ENCODE measurements at places on chromosomes 11 and 22.
A peak's percentile ranks its signal among the peaks of the same experiment; 100 is the strongest.

GRCh38 chr11:130798801-130799200, 117.5 kb downstream of the SNX19 start:
- DNase-seq = no peak

GRCh38 chr22:19138217-19139000, 6.0 kb downstream of the ESS2 start:
- DNase-seq = no peak

- no peak for DNase-seq
Observed at GRCh38 chr22:37690901-37691504, 4.9 kb downstream of the NOL12 start.

DNA sequence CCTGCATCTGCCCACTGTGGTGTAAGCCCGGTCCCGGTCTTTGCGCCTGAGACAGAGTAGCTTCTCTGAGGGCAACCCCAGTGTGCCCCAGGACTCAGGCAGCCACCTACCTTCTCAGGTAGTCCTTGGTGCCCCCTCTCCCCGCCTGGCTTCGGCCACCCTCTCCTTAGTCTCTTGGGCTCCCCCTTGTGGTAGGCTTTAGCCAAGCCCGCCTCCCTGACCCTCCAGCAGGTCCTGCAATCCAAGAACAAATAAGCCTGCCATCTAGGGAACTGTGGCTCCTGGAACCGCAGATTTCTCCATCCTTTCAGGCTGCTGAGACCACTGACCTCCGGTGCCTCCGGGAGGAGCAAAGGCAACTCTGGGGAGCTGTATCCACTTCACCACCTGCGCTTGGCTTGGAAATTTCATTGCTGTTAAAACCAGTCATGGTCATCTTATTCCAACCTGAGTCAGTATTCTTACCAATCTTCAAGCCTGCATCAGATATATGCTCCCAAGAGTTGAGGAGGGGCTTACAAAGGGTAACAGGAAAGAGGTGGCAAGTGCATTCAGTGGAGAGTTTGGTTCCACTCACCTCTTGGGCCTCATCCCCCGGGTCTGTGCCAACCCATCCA, 52.8 kb upstream of the TENM4 start:
- DNase-seq = peak; percentile 52

- no peak for DNase-seq
Observed at GRCh38 chr11:118049771-118050170, 27.1 kb upstream of the TMPRSS4 start.

DNA sequence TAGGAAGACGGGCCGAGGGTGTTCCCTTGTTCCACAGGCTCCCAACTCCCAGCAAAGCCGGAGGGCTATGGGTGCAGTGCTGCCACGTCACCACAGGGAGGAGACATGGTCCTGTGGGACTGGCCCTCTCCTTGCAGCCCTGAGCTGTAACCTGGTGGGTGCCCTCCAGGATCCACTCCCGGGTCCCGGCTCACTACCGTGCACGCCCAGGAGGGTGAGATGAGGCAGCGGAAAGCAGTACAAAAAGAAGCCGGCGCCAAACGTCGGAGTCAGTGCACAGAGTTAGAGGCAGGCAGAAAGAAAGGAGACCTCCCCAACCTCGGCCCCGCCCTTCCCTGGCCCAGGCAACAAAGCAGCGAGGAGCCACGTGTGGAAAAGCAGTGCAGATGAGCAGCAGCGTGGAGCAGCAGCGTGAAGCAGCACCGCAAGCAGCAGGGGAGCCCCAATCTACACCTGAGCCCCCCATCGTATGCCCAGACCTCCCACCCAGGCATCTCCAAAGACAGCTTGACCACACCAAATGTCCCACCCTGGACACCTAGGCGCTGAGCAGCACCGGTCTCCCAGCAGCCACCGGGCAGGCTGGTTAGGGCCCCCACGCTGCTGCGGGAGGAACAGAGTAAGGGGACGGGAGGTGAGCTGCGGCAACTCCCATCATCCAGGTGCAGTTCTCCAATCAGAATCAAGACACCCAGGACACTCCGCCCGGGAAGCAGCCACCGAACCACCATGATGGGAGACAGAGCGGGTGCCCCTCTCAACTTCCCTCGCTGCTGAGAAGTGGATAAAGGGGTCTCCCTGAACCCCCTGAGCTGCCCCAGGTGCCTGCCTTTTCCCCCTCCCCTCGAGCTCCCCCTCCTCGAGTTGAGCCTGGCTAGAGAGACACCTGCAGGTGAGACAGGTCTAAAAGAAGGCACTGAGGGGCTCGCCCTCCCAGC, 28.8 kb downstream of the IGSF9B start:
- peak; percentile 88 for DNase-seq

GRCh38 chr22:49826603-49827270, 936 bp downstream of the BRD1 start:
- no peak for DNase-seq

GRCh38 chr22:20531404-20532201, 24.2 kb downstream of the MED15 start:
- peak; percentile 83 for DNase-seq

GRCh38 chr11:131910523-131911387, 540.3 kb downstream of the NTM start:
- DNase-seq = no peak

- DNase-seq = no peak
Observed at GRCh38 chr11:104009744-104010143, 26.7 kb upstream of the DDI1 start.

DNA sequence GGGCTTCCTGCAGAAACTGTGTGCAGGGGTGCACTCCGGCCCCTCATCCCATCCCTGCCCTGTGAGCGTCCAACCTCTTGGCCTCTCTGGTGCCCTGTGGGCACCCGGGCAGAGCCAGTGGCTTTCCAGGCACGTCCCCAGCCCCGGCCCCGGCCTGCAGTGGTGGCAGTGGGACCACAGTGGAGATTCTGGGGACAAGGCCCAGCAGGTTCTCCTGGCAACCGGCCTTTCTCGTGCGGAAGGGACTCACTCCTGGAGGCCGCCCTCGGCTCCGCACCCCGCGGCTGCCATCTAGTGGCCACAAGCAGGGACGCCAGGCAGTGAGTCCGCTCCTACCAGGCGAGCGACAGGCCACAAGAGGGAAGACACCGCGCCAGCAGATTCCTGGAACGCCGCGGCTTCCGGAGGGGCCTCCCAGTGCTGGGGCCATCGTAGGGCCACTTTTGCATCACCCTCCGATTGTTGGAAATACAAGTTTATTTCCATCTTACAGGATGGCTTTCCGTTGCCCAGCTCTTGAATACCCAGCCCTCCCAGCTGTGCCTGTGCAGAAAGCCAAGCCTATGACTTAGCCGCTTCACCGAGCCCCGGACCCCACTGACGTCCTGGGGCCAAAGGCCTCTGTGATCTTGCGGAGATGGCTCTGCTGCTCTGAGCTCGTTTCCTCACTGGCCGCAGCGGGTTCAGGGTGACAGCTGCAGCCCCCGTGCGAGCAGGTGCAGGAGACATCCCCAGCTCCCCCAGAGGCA, 357.3 kb downstream of the CTTN start:
- peak; percentile 78 for DNase-seq

DNA sequence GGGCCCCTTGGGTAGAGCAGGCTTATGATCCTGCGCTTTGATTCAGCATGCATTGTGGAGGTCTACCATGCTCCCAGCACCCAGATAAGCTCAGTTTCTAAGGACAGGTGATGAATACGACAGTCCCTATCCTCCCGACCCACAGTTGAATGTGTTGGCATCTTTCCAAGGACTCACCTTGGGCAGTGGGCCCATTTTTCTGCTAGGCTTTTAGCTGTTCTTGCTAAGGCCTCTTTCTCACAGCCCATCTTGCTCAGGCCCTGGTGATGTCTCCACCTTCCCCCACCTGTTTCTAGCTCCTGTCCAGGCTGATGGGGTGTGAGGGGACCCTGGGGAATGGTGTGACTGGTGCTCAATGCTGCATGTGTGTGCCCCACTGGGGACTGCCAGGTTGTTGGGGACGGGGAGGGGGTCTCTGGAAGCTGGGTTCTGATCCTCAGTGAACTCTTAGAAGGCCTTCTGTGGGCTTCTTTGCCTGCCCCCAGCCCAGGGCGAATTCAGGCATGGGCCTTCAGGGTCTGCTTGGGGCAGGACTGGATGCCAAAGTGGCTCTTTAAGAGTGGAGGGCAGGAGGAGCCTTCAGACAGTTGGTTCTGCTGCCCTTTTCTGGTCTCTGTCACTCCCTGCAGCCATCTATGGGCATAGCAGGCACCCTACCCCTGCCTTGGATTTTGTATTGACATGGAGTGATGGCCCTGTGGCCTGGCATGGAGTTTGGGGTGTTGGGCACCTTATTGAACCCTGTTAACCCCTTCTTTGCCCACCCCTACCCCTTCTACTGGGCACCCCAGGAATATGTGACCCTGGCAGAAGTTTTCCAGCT, 33.1 kb downstream of the PHLDB1 start:
- no peak for DNase-seq

GRCh38 chr22:36381513-36382128, 6.1 kb downstream of the MYH9 start:
- DNase-seq = no peak

GRCh38 chr11:2835296-2835695, 50.3 kb downstream of the CDKN1C start:
- DNase-seq = peak; percentile 33

GRCh38 chr11:15878756-15879155, 477.6 kb downstream of the SOX6 start:
- DNase-seq = no peak

DNA sequence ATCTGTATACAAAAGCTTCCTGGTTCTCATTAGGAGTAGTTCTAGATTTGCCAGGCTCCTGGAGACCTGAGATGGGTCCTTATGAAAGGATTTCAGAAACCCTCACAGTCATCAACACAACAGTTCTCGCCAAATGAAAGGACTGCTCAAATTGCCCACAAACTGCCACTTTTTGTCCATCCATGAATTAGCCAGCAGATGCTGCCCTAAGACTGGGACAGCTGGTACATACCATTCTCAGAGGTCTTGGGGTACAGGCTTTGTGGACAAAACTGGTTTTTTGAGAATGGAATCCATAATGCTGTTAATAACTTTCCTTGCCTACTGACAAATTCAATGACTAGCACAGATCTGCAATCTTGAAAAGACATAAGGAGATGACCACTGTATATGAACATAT, 23.4 kb upstream of the BDNF start:
- DNase-seq = no peak

GRCh38 chr11:90476442-90477007, 253.7 kb upstream of the CHORDC1 start:
- DNase-seq = peak; percentile 46

DNA sequence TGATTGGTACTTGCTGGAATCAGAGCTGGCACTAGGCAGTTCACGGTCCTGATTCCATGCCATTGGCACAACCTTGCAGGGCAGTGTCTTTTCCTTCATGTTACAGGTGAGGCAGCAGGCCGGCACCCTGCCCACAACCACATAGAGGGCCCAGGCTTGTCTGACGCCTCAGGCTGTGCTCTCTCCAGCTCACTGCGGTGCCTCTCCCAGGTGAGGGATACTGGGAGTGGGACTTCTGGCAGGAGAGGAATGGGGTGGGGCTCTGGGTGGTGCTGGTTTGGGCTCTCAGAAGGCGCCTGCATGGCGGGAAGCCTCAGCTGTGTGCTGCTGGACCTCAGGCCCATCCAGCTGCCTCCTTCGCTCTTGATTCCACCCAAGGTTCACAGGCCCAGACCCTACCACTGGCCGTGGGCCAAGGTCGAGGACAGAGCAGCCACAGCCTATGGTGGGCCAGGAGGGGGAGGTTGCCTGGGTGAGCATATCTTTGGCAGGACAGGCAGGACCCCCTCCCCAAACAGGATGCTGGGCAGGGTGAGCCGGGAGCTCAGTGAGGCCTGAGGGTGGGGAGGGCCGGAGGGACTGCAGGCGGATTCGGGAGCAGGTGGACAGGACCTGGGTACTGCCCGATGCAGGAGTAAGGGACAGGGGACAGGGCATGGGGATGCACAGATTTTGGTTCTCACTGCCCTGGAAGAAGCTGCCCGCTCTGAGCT, 7.0 kb upstream of the MPPED1 start:
- DNase-seq = no peak

GRCh38 chr11:99069856-99070444, 49.2 kb downstream of the CNTN5 start:
- DNase-seq = no peak

DNA sequence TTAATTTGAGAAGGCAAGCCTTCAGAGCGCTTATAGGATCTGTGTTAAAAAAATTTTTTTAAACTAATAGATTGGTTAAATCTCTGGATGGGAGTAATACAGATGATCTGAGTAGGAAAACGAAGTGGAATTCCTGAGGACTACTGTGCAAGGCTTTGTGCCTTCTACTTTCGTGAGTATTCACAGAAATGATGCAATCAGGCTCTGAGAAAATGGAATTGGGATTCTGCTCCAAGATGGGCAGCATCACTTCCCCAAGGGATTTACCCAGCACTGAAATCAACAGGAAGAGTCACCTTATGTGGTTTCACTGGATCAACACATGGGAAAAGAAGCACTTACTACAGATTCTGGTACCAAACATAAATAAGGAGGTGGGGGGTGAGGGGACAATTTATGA, 12.5 kb downstream of the KMT5B start:
- DNase-seq = no peak

DNA sequence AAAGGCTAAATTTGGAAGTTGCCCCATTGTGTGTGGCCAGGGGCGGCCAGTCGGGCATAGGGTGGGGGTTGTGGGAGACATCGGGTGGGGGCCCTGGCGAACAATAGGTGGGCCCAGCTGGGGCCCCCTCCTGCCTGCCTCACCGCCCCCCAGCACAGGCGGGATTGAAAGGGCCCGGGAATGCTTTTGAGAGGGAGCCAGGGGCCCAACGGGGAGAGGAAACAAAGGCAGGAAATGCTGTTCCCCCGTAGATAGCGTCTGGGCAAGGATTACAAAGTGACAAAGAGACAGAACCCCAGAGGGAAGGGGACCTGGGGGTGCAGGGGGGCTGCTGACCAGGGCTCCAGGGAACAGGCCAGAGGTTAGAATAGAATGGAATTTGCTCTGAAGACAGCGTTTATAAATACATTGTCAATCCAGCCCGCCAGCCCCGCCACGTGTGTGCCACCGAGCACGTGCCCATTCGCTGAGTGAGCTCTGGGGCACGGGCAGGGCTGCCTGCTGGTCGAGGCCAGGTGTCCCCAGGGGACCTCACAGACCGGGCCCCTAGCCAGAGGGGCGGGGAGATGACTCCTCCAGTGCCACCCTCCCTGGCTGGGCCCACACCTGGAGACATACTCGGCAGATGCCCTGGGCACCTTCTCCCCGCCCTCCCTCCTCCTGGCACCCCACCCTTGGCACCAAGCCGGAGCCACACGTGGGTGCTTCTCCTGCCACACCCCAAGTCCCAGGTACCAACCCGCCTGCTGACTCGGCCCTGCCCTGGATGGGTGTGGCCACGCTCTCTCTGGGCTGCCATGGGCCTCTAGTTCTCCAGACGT, 9.7 kb downstream of the PDGFB start:
- DNase-seq = peak; percentile 56

DNA sequence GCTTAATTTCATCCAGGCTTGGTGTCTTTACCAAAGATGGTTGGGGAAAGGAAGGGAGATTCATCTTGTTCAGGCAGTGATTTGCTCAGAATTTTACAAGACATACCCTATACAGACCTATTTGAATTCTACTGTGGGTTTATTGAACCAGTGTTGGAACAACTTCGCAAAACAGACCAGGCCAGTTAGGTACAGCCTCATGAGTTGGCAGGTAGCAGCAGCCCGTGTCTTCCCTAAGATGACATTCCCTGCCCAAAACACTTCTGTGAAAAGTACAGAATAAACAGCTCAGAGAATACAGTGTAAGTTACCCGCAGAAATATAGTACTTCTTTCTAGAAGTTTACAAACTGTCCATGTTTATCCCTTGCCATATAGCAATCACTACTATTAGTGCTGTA, 102.4 kb upstream of the GAL start:
- no peak for DNase-seq

- no peak for DNase-seq
Observed at GRCh38 chr22:17091851-17092250, 7.1 kb downstream of the IL17RA start.

GRCh38 chr22:39432361-39432811, 24.4 kb upstream of the MGAT3 start:
- no peak for DNase-seq

- DNase-seq = no peak
Observed at GRCh38 chr11:117972044-117972443, 14.2 kb upstream of the IL10RA start.

Data from SW480 (cell line).